GM03348 (cell line): ENCODE measurements at places on chromosomes 11 and 22.

DNA sequence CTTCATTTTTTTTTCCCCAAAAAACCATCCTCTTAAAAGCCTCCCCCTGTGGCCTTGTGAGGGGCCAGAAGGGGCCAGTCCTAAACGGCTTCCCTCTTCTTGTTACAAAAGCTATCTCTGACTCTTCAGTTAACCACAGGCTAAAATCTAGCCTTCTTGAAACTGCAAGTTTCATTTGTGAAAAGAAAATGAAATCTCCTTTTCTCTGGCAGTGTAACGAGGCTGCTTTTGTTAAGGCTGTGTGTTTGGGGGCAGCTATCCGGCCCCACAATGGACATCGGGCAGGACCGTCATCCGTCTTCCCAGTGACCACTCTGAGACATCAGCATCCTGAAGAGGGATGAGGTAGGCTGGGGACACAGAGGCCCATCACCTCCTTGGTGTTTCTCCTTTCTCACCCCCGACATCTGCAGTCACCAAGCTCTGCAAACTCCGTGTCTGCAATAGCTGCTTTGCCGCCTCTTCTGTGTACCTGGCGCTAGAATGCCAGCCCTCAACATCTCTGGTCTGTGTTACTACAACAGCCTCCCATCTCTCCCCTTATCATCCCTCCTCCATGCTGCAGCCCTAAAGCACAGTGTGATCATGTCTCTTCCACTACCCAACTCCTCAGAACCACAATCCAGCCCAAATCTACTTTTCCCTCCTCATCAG is 94.0 kb downstream of the RCN1 start:
- no peak for DNase-seq

DNA sequence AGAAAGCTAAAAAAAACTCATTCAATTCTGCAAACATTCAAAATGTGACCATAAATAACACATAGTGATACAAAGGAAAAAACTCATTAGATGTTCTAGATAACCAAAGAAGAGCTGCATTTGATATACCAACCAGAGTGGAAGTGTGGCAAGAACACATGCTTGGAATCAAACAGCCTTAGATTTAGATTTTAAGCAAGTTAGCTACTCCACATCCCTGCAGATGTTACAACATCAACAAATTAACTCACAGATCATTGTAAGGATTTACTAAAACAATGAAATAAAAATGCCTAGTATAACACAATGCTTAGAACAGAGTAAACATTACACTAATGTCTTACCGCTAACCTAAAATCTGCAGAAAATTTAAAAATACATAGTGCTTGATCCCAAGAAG is 114.0 kb upstream of the AKIP1 start:
- no peak for DNase-seq

DNA sequence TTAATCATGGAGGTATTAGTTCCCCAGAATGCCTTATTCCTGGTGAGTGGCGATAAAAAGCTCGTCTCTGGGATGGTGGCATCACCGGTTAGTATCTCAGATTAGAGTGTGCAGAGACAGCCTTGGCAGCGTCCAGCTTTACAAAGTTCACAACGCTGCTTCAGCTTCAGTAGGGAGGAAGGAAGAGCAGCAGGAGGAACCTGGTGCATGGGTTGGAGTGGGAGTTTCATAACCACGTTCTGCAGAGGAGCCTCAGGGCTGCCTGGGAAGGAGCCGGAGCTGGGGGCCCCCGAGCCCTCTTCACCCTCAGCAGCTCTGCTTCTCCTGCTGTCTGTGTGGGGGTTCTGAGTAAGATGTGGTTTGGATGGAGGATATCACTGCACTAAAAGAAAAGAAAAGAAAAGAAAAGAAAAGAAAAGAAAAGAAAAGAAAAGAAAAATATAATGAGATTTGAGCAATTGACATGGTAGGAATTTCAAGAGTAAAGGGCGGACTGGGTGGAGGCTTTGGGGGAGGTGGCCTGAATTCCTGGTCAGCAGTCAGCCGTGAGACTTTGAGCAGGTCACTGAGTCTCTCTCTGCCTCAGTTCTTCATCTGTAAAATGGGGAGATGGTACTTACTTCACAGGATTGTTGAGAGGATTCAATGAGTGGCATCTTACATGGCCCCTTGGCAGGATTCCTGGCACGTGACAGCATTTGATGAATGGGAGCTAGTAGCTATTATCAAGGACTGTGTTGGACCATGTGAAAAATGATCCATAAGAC is 6.5 kb downstream of the ASPHD2 start:
- no peak for DNase-seq

DNA sequence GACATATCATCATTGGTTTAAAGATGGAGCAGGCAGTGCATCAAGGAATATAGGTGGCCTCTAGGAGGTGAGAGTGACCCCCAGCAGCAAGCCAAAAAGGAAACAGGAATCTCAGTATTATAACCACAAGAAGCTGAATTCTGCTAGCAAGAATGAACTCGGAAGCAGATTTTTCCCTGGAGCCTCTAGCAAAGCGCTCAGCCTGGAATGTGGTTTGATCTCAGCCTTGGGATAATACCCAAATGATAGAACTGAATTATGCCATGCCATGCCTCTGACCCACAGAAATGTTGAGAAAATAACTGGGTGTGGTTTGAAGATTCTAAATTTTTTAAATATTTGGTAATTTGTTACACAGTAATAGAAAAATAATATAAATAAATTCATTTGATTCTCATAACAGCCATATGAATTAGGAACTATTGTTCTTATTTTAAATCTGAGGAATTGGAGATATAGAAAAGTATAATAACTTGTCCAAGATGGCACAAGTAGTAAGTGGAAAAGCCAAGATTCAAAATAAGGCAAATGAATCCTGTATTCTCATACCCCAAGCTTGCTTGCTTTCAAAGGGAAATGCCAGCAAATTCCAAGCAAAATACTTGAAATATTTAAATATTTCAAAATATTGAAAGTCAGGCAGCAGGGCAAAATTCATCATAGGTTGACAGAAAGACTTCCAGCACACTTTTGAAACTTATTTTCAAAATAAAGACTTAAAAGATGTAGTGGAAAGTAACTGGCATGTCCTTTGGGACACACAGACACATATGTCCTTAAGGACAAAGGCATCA is 567.4 kb downstream of the KCNA4 start:
- DNase-seq, result peak; percentile 23

DNA sequence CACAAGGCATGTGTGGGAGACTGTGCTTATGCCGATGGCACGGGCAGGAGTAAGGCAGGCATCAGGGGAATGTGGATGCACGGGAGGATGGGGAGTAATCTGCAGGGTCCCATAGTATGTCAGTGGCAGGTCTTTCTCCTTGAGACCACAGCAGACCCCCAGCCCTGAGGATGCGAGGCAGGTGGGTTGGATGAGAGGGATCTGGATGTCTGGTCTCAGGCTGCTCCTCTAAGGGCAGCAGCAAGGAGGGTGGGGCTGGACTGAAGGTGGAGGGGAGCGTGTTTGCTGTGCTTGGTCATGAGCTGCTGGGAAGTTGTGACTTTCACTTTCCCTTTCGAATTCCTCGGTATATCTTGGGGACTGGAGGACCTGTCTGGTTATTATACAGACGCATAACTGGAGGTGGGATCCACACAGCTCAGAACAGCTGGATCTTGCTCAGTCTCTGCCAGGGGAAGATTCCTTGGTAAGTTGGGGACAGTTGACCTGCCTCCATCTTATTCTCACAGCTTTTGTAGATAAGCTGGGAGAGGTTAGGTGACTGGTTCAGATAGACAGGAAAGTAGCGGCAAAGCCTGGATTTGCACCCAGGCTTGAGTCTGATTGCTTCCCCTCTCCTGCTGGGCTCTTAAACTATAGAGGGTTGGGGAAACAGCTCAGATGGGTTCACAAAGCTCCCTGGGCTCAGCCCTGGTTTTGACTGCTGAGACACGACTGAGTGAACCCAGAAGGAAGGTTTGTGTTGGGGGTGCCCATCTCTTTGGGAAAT is at the start of gene APOL1:
Gene APOL1 (plus strand): TSS at position 380 of the 769 bp plus-strand sequence. CDS start 1,823 bp downstream, outside the sequence.
- peak; percentile 40 for DNase-seq

DNA sequence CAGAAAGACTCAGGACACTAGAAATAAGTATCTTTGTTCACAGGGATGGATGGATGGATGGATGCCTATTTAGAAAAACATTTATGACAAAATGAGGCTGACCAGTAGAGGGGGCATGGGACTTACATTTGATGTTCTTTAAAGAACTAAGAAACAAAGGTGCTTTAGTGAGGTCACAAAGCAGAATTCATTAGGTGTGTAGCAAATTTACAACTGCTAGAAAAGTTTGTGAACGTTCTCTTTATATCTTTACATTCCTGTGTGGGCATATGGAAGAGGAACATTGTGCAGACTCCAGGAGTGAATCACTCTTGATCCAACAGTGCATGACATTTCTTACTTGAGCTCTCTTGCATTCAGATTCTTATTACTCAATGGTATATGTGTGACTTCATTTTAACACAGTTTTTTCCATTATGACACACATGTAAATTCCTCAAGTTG is 15.8 kb upstream of the SIK2 start:
- no peak for DNase-seq

DNA sequence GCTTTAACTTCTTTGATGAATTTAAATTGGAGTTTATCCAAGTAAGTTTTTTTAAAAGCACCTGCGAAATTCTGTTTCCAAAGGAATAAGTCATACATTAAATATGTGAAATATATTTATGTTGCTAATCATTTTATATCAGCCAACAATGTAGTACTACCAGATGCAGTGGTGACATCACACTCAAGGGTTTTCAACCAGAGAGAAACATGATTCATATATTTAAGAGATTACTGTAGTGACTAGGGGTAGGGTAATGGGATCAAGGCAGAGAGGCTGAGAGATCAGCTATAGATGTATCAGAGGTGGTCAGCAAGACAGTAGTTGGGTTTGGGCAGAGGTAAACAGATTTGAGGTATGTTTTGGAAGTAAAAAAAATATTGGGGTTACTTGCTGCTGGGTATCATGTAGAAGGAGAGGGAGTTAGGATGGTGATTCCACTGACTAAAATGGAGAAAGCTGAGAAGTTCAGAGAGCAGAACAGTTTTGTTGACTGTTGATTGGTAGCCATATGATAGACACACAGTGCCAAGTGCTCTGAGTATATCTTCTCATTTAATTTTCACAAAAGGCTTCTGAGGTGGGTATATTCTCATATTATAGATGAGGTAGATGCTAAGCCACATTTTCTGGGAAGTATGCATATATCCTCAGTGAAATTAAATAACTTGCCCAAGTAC is 39.4 kb downstream of the CEP57 start:
- peak; percentile 10 for DNase-seq

- peak; percentile 67 for DNase-seq
Measured at GRCh38 chr11:122491509-122491908, 164.0 kb upstream of the UBASH3B start.

DNA sequence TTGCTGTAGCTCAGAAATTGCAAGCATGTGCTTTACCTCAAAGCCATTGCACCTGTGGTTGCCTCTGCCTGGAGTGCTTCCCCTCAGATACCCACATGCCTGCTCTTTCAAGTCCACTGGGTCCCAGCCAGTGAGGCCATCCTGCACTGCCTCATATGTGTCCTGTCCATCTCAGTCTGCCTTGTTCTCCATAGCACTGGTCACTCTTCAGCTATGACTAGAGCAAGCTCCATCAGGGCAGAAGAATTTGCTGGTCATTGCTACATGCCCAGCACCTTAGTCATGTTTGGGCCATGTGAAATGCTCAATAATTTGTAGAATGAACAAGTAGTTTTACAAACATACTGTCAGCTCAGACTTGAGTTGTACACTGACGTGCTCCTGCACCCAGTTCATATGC is 64.4 kb upstream of the HORMAD2 start:
- peak; percentile 74 for DNase-seq

DNA sequence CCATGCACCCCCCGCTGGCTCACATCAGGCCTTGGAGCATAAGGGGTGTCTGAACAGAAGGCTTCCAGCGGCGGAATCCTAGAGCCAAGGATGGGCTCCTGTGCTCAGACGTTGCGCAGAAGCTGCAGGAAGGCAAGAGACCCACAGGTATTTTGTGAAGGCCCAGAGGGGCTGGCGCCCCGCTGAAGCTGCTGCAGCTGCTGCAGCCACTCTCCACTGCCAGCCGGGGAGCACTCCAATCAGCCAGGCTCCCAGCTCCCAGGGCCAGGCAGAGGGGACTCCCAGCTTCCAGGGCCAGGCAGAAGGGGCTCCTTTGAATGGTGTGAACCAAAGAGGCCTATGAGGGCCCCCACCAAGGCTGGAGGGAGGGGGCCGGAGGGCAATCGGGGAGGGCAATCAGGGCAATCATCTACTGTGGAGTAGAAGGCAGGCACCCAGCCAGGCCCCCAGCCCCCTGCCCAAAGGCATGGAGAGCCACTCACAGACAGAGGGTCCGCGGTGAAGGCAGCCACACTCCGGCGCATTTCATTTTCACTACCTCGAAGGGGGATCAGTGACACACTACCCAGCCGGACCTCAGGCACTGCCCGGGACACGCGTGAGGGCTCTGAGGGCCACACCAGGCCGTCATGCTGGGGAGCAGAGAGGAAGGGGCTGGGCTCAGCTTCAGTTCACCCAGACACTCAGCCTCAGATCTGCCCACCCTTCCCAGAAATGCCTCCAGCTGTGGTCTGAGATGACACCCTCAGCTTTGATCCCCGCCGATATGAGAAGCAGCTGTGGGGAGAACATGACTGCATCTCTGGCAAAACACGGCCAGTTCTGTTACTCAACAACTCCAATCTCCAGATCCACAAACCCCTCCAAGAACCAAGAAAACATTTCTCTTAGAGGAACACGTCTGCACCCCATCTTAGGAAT is 11.6 kb upstream of the PDE2A start:
- DNase-seq, result peak; percentile 84

GRCh38 chr11:108035690-108036089 is 27.0 kb downstream of the CUL5 start:
- no peak for DNase-seq
